ENCODE measurements at places on chromosomes 4 and X. TPM values are rescaled to one million over a fixed set of nuclear protein-coding genes. Genes with fewer than 3 reads are reported as not detected.

UGT2A1 gene
- total RNA-seq, result not detected

ARHGEF6 gene
- total RNA-seq, result 8.0 TPM

SSX2B gene
- total RNA-seq, result 2.7 TPM

UBA1 gene
- 105 TPM for total RNA-seq

ASB11 gene
- total RNA-seq, result not detected

GRCh38 chrX:12910423-12911121 is 4.2 kb downstream of the TLR8 start:
- DNase-seq, result no peak

DNA sequence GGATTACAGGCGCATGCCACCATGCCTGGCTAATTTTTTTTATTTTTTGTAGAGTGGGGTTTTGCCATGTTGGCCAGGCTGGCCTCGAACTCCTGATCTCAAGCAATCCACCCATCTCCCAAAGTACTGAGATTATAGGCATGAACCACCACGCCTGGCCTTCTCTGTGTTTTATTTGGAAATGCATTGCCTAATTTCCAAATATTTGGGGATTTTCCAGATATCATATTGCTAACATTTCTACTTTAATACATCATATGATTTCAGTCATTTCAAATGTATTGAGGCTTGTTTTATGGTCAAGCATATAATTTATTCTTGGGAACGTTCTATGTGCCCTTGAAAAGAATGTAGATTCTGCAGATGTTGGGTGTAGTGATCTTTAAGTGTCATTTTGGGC is 38.8 kb downstream of the FGF2 start:
- no peak for DNase-seq

DNA sequence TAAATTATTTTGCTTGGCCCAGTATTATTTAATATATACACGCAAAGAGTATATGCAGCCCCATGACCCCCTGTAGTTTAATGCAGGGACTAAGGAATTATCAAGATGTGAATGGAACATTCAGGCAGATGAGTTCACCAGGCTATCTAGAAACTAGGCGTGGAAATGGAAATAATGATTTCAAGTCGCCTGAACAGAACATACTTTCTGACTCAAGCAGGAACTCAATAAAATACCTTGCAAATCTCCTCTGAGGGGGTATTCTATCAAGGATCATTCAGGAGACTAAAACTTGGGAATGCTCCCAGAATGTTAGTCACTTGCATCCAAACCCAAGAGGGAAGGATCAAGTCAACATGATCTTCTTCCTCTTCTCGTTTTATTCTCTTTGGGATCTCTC is 59.6 kb upstream of the RASSF6 start:
- no peak for DNase-seq

DNA sequence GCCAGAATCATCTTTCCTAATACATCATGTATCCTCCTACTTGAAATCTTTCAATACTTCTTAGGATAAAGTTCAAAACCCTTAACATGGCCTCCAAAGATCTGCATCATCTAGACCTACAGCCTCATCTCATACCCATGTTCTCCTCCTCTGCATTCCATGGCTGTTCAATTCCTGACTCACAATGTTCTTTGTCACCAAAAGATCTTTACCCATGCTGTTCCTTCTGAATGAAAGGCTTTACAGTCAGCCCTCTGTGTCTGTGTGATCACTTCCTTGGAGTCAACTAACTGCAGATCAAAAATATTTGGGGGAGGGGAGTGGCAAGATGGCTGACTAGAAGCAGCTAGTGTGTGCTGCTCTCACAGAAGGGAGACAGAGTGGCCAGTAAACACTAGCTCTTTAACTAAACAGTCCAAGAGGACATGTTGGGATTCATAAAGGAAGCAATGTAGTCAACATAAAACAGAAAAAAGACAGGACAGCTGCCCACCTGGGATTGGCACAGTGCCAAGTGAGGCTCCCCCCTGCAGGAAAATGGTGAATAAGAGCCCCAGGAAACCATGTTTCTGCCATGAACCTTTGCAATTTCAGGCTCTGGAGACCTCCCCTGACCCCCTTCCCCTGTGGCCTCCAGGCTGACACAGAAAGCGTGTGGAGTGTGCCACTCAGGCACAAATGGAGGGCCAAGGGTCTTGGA is 31.9 kb downstream of the CBR4 start:
- no peak for DNase-seq

DNA sequence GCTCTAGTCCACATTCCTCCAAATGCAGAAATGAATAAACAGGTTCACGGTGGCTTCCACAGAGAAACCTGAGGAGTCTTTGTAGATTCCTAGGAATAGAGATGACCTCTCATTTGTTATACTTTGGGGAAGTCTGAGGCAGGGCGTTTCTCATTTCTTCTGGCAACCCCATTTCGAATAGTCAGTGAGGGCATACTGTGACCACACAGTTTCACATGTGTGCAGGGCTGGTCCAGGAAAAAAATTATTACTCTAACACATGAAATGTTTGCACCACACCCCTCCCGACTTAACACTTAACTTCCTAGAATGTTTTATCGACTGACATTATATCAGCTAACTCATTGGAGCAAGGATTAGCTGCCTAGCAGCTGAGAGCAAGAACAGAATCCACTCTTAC is 12.0 kb downstream of the FRMD7 start:
- no peak for DNase-seq

DNA sequence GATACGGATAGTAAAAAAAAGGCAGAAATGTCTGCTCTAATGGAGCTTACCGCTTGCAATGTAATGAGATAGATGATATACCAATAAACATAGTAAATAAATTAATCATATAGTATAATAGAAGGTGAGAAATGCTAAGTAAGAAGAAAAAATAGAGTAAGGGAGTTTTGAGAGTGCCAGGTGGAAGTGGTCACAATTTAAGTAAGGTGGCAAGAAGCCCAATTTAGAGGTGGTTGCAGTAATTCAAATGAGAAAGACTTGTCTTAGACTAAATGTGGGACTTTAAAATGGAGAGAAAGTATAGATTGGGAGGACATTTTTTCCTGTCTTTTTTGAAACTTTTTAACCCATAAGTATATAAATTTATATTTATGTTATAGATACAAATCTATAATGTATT is 26.0 kb downstream of the TBC1D19 start:
- DNase-seq, result no peak

DNA sequence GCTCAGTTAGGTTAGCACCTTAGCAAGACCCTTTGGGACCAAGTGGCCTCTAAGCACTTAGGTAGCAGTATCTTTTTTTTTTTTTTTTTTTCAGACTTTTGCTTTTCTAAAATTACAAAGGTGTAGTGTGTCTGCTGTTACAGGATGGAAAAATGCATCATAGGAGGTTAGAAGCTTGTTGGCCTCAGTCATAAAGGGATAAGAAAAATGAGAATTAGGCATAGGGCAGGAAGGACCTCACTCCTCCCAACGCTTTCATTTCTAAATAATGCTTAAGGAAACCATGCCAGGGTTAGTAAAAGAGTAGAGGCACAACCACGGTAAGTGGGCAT is 148.4 kb upstream of the PLAC1 start:
- DNase-seq, result no peak

- DNase-seq, result no peak
Observed at GRCh38 chr4:180407275-180407885, 1835.8 kb upstream of the TENM3 start.

GRCh38 chr4:158067646-158068045 is 105.2 kb downstream of the GASK1B start:
- DNase-seq, result no peak

- no peak for DNase-seq
Observed at GRCh38 chr4:157079441-157079840, 3.5 kb downstream of the GLRB start.

DNA sequence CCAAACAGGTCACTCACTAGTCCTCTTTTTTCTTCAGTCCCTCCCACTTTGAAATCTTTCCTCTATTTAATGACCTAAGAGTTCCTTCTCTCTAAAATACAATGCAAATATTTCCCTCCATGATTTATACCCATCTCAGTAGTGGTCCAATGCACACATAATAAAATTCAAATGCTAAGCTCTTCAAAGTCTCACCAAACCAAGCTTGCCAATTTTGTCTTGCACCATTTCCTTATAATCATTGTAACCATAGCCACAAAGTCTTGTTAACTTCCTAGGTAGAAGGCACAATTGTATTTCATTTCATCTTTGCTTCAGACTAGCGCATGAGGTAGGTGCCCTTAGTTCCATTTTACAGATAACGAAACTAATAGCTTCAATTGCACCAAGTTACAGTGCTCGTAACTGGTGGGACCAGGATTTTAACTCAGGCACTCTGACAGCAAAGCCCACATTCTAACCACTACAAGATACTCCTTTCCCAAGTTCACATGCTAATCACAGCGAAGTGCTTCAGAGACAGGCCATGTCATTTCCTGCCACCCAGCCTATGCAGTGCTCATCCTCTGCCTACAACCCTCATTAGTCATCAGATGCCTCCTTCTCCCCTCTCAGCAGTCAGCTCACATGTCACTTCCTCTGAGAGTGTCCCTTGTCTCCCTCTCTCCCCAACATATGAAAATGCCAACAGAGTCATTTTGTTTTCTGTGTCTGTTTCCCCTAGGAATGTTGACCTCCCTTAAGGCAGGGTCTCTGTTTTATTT is 66.9 kb upstream of the PPARGC1A start:
- DNase-seq, result no peak

GRCh38 chrX:12366440-12366839 is 228.2 kb downstream of the FRMPD4 start:
- no peak for DNase-seq

DNA sequence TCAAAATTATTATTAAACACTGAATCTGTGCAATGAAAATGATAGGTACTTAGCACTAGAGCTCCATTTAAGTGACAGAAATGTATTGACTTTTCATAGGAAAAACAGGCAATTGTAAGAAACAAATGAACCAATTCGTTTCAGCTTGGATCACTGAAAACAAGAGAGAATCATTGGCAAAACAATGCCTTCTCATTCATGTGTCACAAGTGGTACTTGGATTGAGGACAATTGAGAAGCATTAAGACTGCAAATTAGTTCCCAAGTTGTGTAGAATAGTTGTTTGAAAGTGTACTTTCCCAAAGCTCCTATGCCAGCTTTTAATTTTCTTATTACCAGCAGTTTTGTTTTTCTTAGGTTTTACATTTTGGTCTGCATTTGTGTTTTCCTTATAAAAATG is 20.6 kb downstream of the CNKSR2 start:
- DNase-seq, result no peak

GRCh38 chrX:40040686-40041461 is 56.9 kb downstream of the BCOR start:
- DNase-seq, result no peak

All from H4 (cell line).